Activated CD8-positive, alpha-beta memory T cell treated with anti-CD3 and anti-CD28 coated beads for 4 hours (primary cell): ENCODE measurements at places on chromosomes 12 and 14.
A peak's percentile ranks its signal among the peaks of the same experiment; 100 is the strongest.

DNA sequence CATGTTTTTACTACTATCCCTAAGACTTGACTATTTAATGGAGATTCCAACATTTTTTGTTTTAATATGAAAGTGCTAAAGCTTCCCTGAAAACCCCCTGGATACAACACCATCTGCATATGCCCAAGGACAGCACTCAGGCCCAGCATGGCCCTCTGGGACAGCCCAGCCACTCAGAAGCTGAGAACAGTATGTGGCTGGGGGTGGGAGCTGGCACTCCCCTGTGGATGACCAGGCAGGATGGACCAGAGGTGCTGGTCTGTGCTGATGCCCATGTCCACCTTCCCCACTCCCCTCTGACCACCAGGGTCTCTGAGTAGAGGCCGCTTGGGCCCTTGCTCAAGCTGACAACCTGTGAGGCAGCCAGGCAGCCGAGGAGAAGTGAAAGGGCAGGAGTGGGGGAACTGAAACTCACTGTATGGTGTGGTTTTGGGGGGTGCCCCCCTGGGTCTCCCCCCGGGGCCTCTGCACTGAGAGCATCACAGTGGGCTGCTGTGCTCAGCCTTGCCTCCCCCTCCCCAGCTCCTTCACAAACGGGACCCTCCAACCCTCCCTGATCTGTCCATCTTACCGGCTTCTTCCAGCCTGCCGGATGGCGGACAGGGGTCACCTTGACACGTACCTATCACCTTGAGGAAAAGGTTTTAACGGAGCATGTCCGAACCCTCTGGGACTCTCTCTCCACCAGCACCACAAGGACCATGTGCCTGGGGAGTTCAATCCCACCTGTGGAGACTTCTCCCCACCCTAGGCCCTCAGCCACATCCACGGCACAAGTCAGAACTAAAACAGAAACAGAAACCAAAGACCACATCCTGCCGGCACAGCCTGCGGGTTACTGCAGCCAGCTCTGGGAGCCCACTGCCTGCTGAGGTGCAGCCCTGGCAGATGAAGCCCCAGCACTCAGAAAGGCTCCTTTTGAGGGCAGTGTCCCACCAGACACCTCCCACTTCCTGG is at the start of gene TMEM229B:
Gene TMEM229B (minus strand): TSS at position 785 of the 957 bp plus-strand sequence. CDS start 14,798 bp downstream, outside the sequence.
- DNase-seq, result peak; percentile 48

GRCh38 chr12:79927772-79928474 is 7.0 kb downstream of the PPP1R12A start:
- peak; percentile 35 for DNase-seq

GRCh38 chr12:59867689-59868088 is 271.9 kb downstream of the SLC16A7 start:
- DNase-seq, result no peak

- no peak for DNase-seq
Observed at GRCh38 chr12:65510584-65511050, 232.1 kb downstream of the MSRB3 start.

- no peak for DNase-seq
Observed at GRCh38 chr12:131137009-131137835, 183.5 kb downstream of the ADGRD1 start.

GRCh38 chr12:103640831-103641230 is 53.8 kb downstream of the STAB2 start:
- no peak for DNase-seq

DNA sequence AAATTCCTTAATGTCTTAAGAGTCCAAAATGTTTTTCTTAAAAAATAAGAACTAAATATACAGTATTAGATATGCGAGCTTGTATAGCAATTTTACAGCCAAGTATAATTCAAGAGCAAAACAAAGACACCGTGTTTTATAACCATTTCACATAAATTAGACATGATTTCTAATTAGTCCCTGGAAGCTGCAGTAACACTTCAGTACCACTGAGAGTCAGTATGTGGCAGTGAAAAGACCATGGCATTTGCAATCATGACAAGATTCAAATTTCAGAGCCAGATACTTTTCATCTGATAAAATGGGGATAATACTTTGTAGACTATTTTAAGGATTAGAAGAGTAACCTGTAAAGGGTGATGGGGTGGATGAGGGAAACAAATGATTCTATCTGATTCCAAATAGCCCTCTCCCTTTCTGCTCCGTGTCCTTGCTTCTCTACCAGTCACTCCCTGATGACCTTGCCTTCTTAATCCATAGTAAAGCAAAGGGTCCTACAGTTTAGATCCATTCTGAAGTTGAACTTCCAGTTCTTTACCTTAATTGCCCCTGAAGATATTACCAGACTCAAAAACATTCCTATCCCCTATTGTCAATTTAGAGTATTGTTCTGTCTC is 145.4 kb upstream of the ABCD2 start:
- DNase-seq, result no peak

DNA sequence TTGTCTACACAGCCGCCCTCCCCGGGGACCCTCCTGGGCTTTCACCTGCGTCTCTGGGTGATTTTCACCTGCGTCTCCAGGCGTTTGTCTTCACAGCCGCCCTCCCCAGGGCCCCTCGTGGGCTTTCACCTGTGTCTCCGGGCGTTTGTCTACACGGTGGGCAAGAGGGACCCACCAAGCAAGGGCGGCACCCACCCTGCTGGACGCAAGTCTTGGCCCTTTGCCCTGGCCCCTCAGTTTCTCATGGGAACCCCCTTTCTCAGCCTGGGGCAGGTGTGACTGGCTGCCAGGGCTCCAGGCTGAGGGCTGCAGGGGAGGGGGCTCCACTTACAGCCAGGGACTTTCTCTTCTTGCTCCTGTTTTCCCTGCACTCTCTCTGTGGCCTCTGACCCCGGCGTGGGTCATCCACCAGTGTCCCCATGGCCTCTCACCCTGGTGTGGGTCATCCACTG is 68.6 kb upstream of the GALNT9 start:
- no peak for DNase-seq

GRCh38 chr14:23299211-23299957 is 3.3 kb downstream of the PPP1R3E start:
- no peak for DNase-seq

DNA sequence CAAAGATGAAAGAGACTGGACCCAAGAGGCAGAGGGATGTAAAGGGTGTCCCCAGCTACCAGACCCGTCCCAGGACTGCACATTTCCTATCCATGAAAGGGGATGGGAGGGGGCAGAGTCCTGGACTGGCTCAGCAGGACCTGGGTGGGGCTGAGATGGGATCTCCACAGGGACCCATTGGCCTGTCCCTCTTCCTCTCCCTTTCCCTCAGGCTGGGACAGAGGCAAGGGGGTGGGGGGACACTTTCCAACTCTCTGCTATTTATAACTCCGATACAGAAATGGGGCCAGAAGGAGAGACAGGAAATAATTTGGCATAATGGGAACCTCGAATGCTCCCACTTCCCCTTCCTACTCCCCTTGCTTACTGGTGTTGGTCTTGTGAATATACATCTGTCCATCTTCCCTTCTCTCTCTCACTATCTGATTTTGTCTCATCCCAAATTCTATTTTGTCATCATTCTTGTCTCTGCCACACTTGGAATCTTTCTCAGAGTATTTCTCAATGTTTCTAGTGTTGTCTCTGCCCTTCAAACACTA is 1.1 kb upstream of the ITGA7 start:
- no peak for DNase-seq

DNA sequence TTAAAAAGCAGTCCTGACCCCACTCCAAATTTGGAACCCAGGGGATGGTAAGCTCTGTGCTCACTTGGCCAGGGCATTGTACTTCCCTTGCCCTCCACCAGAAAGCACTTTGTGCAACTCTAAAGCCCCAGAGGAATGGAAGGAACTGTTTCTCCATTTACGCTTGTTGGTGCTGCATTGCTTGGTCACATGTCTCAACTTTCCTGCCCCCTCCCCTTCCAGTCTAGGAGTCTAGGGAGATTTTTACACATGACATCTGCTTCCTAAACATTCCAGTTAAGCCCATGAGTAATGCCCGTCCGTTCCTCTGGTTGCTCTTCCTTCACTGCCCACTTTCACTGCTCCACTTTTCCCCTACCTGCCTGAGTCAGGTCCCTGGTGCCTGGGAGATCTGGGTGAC is 92.6 kb upstream of the MAP1LC3B2 start:
- no peak for DNase-seq

GRCh38 chr14:23094666-23095195 is at the start of gene ACIN1:
ACIN1 (minus strand) TSS chr14:23095136; CDS start chr14:23095112, 24 bp downstream.
- no peak for DNase-seq

DNA sequence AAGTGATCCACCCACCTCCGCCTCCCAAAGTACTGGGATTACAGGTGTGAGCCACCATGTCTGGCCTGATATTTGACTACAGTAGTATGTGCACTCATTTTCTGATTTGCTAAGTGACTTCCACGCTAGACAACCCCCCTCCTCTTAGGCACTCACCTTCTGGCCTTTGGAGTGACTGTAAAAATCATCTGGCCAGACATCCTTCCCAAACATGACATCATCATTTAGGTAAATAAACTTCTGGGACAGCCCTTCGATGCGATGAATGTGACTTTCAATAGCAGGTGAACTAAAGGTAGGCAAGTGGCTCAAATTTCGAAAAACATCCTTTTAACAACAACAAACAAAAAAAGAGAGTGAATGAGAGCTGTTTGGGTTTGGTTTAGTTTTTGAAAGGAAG is 30.6 kb upstream of the SYCP3 start:
- DNase-seq, result no peak

DNA sequence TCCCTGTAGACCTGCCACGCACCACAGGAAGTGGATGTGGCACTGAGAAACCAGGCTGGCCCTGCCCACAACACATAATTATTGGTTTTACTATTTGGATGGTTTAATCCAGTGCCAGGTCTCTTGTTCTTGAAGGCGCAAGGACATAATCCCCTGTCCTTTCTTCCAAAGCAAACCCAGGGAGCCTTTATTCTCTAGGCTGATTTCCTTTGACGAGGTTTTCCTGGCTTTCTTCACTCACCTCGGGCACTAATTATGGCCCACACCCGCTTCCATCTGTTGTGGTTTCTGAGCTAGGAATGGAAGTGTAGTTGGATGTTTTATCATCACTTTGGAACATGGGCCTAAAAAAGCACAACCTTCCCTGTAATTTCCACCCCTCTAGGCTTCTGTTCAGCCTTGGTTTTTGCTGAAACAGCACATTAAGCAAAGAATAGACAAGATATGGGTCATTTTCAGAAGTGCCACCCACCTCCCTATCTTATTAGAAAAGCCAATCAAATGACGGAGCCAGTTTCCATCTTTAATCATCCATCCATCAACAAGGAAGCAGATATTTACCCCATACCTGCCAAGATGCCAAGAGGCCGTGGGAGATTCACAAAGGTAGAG is 73.9 kb downstream of the PPP1R36 start:
- DNase-seq, result no peak

DNA sequence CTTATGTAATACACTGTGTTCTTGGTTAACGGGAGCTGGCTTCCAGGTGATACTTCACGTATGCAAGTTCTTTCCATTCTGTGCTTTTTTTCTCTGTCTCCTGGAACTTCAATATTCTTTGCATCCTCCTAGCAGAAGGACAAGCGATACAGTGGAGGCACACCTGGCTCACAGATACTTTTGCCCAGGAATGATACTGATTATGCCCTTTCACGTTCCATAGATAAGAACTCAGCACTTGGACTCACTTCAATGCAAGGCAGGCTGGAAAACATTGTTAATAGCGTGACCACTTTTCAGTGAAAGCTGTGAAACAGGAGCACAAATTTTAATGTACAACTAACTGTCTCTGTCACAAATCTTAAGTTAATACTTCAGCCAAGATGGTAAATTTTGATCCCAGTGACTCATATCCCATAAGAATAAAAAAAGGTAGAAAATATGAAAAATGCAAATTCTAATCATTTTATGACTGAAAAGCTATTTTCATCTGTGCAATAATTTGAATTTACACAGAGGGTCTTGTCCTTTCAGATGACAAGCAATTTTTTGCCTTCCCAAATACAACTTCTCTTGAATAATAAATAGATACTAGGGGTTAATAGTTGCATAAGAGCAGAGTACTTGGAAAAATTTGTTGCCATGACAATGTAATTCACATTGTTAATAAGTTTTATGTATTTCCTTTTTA is 919.0 kb downstream of the GALC start:
- DNase-seq, result no peak

DNA sequence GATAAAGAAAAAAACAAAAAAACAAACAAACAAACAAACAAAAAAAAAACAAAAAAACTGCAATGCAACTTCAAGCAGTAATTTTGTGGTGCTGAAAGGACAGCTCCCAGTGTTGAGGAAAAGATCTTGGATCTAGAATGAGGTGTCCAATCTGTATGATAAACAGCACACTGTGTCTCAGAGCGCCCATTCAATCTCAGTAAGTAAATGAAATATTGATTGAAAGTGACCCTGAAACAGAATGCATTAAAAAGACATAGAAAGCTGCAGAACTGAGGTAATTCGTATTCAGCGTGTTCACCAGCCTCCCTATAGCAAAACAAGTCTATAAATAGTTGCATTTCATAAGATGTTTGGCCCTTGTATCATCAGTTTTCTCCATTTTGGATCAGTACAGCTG is 153.0 kb downstream of the NOVA1 start:
- DNase-seq, result no peak

GRCh38 chr12:46100551-46101484 is 110.4 kb upstream of the SCAF11 start:
- no peak for DNase-seq

DNA sequence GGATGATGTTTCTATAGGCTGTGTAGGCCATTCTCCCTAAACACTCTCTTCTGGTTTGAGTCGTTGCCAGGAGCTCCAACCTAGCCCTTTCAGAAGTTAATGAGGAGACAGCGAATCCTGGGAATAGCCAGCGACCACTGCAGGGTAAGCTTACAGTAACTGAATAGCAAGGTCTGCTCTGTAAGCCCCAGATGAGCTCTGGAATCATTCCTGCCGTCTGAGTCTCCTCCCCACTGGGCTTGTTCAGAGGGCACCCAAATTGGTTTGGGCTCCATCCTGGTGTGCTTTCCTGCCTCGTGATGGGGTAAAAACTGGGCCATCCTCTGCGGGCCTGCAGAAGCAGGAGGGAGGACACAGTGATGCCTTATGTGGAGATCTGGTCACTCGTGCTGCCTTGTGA is 43.3 kb upstream of the EMP1 start:
- DNase-seq, result no peak

- DNase-seq, result no peak
Observed at GRCh38 chr12:24721191-24721590, 227.7 kb downstream of the BCAT1 start.

DNA sequence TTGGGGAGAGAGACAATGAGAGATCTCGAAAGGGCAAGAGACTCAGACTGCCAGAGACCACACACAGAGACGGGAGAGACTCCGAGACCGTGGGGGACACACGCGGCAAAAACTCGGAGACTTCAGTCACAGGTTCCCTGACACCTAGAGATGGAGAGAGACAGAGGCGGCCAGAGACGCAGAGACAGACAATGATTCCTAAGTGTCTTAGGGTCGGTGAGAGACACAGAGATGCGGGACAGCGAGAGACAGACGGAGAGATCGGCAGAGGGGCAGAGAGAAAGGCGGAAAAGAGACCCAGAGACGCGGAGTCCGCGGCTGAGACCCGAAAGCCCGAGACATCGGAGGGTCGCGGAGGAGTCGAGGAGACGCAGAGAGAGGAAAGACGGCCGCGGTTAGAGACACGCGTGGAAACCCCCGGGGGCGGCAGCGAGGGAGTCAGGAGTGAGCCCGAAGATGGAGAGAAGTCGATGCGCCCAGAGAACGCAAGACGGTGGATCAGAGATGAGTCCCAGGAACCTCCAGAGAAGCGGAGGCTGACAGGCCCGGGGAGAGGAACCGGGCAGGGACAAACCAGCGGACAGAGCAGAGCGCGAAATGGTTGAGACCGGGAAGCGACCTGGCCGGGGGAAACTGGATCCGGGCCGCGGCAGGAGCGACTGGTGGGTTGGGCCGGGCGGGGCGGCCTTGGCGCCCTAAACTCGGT is 7.8 kb downstream of the LHX5 start:
- no peak for DNase-seq

GRCh38 chr12:76489737-76490136 is 69.8 kb downstream of the OSBPL8 start:
- DNase-seq, result no peak
